Activated naive CD8-positive, alpha-beta T cell treated with anti-CD3 and anti-CD28 coated beads, Interleukin-2, amount 10 ng/mL, durations not matched to agents 7 days and 5 days (primary cell): ENCODE measurements at places on chromosomes 1 and 21. TPM values are rescaled to one million over a fixed set of nuclear protein-coding genes. Genes with fewer than 3 reads are reported as not detected.

DNA sequence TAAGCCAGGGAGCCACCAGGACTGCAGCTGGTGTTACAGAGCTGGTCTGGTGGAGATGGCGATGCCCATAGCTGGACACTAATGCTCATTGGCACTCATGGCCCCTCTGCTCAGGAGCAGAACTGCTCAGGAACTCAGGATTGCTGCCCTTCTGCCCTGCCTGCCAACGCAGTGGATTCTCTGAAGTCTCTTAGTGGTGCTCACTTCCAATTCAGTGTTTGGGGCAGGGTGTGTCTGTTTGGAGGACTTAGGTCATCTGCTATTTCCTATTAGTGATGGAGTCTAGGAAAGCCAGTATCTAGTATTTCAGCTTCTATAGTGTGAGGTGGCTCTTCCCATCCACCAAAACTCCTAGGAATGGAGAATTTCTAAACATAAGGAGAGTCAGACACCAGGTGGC lies 29.1 kb downstream of the S100A10 start:
- no peak for DNase-seq

DNA sequence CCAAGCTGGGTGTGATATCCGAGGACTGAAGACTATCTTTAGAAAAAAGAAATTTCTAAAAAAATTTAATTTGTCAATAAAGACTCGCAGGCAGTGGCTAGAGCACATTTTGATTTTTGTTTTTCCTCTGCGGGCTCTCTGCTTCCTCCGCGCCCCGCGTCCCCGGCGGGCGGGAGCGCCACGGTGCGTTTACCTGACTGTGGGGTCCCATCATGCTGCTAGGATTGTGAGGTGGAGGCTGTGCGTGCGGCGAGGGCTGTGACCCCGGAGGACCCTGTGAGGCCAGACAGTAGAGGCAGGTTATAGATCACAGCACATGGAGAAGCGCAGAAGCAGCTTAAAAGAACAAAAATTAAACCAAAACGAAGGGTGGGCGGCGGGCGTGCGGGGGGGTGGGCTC lies 57.9 kb downstream of the MRPL37 start:
- DNase-seq: no peak

DNA sequence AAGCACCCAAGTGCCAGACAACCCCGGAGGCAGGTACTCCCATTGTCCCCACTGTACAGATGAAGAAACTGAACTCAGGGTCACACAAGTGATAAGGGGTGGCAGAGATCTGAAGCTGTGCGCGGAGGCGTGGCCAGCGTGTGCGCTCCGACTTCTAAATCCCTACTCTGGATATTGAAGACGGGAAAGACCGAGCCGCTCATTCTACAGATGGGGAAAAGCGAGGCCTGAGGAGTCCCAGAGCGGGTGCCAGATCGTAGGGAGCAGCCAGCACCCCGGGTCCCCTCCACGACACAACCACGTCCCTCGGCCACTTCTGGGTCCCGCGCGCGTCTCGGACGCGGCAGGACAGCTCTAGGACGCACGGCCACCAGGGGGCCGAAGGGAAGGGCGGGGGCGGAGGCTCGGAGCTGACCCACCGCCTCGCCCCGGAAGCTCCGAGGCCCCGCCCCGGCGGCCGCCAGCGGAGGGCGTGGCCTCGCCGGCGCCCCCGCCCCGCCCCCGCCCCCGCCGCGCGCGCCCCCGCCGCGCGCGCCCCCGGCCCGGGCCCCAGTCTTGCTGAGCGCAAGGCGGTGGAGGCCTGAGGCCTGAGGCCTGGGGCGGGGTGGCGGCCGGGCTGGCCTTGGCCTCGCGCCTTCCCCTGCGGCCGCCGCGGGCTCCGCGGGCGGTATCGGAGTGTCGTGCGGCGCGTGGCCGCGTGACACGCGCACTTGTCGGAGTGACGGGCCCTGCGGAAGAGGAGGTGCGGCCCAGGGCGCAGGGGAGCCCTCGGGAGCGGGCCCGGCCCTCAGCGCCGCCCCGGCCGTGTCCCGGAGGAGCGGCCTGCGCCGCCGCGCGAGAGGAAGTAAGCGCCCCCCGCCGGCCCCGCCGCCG lies at the start of gene H6PD:
Gene H6PD, plus strand, starts transcription at position 552 of the 873 bp plus-strand sequence. CDS start 10,161 bp downstream, outside the sequence.
- DNase-seq: peak; percentile 87

GRCh38 chr21:24147674-24148073 lies 1459.6 kb downstream of the MRPL39 start:
- no peak for DNase-seq

- DNase-seq: no peak
Measured at GRCh38 chr1:176208034-176208433, 948 bp upstream of the COP1 start.

The AADACL3 gene
- not detected for total RNA-seq

The CYP4A22 gene
- not detected for total RNA-seq
